ENCODE measurements at places on chromosomes 16 and 17.

GRCh38 chr16:28062847-28063521 is 530 bp downstream of the GSG1L start:
- no peak for DNase-seq

GRCh38 chr17:57107498-57108101 is 22.6 kb downstream of the AKAP1 start:
- DNase-seq, result no peak

DNA sequence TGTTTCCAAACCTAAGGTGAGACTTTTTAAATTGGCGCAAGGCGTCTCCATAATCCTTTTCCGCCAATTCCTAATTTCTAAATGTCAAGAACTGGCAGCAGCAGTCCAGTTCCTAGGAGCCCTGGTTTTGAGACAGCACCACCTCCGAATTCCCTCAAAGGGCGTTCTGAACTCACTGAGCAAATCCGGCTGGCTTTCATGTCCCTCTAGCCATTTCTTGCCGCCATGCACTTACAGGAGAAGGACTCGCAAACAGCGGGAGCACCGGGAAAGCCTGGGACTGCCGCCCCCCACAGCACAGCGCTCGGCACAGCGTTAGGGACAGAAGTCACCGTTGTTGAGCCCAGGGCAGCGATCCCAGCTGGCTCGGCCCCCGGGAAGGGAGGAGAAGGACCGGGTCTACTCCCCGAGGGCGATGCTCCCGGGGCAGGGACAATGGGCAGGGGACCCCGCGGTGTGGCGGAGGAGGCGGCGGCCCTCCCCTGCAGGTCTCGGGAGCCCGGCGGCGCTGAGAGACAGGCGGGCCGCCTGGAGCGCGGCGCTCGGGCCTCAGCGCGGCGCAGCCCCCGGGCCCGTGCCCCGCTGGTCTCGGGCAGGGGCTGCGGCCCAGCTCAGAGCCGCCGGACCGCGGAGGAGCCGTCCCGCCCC is 545 bp downstream of the ARHGAP17 start:
- no peak for DNase-seq

DNA sequence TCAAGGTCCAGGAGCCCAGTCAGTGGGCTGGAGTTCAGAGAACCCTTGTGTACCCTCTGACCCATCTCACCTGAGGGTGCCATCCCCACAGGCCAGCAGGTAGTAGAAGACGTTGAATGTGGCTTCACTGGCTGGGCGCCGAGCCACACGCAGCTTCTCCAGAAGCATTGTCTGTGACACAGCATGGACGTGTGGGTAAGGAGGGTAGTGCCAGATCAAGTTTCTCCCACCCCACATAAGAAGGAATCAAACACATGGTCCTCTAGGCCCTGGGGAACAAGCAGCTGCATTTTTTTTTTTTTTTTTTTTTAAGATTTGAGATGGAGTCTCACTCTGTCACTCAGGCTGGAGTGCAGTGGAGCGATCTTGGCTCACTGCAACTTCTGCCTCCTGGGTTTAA is 60.9 kb downstream of the MYO18A start:
- no peak for DNase-seq

DNA sequence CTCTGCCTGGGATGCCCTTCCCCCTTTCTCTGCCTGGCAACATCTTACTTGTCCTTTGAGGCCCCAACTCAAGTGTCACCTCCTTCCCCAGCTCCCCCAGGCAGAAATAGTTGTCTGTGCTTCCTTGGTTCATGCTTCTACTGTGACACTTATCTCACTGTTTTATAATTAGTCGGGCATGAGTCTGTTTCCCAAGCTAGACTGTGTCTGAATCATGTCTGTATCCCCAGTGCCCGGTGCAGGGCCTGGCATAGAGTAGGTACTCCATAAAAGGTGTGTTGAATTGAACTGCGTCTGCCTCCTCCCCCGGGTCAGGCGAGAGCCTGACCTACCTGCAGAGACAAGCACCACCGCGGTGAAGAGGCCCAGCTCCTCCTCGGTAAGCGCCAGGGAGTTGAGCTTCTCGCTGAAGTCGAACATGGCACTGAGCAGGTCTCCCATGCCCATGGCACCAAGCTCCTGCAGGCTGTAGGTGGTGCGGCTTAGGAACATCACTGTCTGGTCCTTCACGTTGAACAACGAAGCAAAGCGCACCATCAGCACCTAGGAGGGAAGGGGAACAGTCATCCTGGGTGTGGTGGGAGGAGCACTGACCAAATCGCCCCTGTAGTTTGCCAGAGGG is 6.7 kb downstream of the NR1D1 start:
- no peak for DNase-seq

GRCh38 chr17:68461122-68461539 is 3.8 kb upstream of the WIPI1 start:
- DNase-seq, result no peak

GRCh38 chr17:49858796-49859195 is 10.9 kb upstream of the TAC4 start:
- no peak for DNase-seq

- no peak for DNase-seq
These were observed 23.5 kb downstream of the KIAA0513 start for GRCh38 chr16:85051067-85051581.

DNA sequence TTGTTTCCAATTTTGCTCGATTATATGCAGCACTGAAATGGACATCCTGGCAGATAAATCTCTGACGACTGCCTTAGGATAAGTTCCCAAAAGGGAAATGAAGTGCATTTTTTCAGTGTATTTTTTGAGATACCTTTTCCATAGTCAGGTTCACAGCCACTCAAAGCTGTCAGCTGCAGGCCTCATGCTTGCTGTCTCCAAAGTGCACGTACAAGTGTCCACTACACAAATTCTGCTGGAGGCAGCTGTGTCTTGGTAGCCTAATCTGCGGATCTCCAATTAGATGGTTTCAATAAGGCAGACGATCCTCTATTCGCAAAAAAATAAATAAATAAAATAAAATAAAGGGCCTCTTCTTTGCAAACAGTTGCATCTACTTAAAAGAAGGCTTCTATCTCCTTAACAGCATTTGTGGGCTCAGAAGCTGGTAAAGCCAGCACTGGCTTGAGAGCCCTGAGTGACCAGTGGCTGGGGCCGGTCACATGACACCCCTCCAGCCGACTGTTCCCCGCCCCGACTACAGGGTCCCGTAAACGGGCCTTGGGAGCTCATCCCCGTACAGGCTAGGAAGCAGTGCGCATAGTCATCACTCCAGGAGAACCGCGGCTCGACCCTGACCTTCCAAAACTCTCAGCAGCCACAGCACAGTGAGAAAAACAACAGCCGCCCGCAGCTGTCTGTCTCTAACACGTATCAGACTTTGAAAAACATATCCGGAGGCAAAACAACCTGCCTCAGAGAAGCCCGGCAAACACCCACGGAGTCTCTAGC is 18.8 kb downstream of the RPH3AL start:
- DNase-seq, result no peak

GRCh38 chr16:85029981-85030401 is 2.4 kb downstream of the KIAA0513 start:
- no peak for DNase-seq

GRCh38 chr16:68978303-68978954 is 127.0 kb upstream of the HAS3 start:
- DNase-seq, result no peak

GRCh38 chr17:12410717-12411116 is 255.0 kb upstream of the MYOCD start:
- no peak for DNase-seq

All from GM12892 (cell line).